ENCODE measurements at places on chromosomes 2 and 18.

DNA sequence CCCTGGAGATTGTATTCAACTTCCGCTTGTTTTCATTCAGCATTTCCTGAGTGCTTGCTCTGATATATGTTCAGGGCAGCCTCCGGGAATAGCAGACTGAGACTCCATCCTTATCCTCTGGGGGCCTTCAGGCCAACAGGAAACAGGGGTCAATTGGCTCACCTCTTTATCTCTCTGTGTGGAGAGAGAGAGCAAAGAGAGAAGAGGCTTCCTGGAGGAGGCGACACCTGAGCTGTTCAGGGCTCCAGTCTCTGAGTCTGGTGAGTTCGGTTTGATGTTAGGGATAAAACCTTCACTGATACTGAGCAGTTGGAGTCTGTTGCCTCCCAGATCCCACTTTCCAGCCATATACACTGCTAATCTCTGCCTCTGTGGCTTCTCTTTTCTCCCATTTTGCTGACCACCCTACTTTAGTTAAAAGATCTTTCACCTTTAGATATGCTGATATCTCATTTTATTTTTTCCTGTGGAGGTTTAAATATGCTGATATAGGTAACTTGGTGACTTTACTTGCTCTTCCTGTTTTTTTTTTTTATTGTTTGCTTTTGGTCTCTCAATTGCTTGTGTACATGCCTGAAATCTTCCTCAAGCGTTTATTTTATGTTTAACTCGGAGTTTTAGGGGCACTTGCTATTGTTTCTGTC lies 56.9 kb downstream of the KCNS3 start:
- no peak for DNase-seq

GRCh38 chr2:128394007-128394730 lies 75.5 kb upstream of the HS6ST1 start:
- no peak for DNase-seq

DNA sequence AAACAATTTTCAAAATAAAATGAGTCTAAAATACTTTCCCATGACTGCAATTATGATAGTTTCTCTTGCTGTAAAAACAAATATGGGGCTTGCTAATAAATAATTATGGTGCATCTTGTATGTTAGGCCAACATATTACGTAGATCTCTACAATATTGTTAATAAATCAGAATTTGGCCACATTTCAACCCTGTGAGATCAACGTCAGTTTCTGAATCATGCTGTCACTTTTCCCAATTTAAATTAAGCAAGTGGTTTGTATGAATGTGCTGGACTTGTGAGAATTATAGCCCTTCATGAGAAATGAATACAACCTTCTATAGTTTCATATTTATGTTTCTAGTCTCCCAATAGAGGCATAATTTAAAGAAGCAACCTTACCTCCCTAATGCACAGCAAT lies 808.9 kb downstream of the SUCLG1 start:
- no peak for DNase-seq

- DNase-seq: no peak
Observed at GRCh38 chr2:5932556-5933469, 240.6 kb downstream of the SOX11 start.

- peak; percentile 66 for DNase-seq
Observed at GRCh38 chr18:77114415-77115191, 18.0 kb downstream of the MBP start.

GRCh38 chr2:166499281-166499680 lies 5.2 kb upstream of the SCN7A start:
- DNase-seq: no peak

DNA sequence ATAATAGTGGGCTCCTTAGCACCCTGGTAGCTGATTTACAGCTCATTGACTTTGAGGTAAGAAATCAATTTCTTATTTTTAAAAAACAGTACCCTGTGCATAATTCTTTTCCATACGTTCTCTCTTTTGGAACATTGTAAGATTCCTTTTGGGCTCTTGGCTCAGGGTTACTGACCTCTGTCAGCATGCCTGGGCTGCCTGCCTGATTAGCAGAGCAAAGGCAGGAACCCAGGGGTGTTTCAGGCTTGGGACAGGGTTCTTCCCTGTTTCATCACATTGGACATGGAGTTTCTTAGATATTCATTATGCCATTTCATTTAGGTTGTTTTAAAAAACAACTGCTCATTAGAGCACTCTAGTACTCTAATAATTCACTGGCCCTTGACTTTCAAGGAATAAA lies 73.8 kb upstream of the ITM2C start:
- no peak for DNase-seq

DNA sequence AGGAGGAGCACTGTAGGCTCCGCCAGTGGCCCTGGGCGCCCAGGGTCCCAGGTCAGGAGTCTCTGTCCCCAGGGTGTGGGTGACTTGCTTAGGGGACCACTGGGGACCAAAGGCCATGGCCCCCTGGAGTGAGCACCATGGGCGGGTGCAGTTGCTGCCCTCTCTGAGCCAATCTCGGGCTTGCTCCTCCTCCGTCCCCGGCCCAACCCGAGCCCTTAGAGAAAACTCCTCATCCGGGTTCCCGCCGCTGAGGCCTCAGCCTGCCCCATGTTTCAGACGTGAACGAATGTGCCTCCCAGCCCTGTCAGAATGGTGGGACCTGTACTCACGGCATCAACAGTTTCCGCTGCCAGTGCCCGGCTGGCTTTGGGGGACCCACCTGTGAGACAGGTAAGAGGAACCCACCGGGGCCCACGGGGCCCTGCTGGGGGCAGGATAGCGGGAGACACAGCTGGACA lies 38.6 kb downstream of the SNED1 start:
- DNase-seq: no peak

DNA sequence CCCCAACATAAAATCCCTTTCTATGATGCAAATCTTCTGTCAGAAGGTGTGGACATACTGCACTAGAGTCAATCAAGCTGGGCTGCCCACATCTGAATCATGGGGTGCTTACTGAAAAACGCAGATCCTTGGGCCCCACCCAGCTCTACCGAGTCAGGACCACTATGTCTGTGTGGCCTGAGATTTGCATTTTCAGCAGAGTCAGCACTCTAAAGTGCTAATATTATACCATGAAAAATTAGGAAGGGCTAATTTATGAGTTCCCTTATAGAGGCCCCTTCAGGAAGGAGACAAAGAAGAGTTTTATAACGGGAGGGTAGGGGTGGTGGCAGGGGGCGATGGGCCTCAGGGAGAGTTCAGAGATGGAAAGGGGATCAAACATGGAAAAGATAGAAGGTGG lies 163.3 kb upstream of the NABP1 start:
- no peak for DNase-seq

GRCh38 chr2:166568409-166568808 lies 74.4 kb upstream of the SCN7A start:
- DNase-seq: no peak

DNA sequence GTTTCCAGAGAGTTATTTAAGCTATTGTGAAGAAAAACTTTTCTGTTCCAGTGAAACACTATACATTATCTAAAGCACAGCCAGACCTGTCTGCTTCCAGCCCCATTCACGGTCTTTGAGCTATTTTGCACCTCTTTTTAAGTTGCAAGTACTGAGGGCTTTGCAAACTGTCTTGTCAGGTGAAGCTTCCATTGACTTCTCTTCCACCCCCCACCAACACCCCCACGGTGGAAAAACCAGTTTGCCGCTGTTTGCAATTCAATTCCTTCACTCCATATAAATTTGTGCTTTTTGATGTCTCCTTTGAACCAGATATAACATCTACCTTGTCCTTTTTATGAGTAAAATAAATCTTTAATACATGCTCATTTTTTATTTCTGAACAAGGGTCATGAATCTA lies 15.7 kb downstream of the B3GNT7 start:
- DNase-seq: no peak

All from natural killer cell (primary cell).